ENCODE measurements at places on chromosomes 11 and 22.

GRCh38 chr11:123547180-123547579 lies 107.2 kb downstream of the SCN3B start:
- no peak for DNase-seq

DNA sequence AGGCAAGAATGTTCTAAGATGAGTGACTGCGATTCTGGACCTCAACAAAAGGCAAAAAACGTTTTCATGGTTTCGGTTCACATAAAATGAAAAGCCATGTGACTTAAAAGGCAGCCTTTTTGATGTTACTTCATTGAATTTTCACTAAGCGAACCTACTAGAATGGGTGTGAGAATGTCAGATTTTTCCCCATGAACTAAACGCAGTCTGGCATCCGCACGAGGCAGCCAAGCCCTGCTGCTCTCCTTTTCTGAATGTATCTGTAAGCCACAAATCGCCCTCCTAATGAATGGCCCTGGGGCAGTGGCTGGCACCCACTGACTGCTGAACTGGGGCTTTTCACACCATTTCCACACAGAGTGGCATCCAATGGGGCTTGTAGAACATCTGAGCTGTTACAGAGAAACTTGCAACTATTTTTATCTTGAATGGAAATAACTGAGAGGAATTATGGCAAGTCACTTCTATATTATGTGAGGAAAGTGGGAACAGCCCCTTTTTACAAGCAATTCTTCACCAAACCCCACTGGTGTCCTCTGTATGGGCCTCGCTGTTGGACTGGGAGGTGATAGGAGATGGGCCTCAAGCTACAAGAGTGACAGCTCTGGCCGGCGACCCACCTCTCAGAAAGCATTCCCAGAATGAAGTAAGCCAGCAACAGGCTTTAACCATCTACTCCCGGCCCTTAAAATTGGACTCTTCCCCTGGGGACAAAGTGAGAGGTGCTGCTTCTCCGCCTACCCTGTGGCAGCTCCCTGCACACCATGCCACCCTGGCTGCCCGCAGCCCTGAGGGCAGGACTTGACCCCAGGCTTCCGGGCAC lies 29.4 kb downstream of the PPP2R1B start:
- no peak for DNase-seq

DNA sequence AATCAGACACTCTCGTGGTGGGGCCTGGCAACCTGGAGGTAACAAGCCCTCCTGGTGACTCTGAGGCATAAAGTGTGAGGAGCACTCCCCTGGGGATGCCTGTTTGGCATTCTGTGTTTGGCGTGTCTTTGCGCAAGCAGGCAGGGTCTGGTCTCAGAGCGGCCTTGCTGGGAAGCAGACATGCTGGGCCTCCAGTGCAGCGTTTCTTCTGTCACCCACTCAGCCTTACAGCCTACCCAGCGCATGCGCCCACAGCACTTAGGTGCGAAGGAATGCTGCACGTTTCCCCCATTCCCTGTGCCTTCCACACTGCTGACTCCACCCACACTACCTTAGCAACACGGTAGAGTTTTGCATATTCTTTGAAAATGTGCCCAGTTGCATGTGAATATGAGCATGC lies 7.4 kb upstream of the CXCR5 start:
- DNase-seq: no peak

- no peak for DNase-seq
Observed at GRCh38 chr11:2990617-2991451, 1.3 kb downstream of the NAP1L4 start.
